Activated CD4-positive, alpha-beta T cell treated with anti-CD3 and anti-CD28 coated beads for 1 hour (primary cell): ENCODE measurements at places on chromosomes 3 and 15.

- no peak for DNase-seq
Measured at GRCh38 chr15:37572401-37572800, 362.0 kb upstream of the TMCO5A start.

GRCh38 chr15:77557564-77557963 lies 75.1 kb downstream of the LINGO1 start:
- DNase-seq: no peak

- no peak for DNase-seq
Measured at GRCh38 chr3:133973249-133973980, 56.3 kb downstream of the SLCO2A1 start.

DNA sequence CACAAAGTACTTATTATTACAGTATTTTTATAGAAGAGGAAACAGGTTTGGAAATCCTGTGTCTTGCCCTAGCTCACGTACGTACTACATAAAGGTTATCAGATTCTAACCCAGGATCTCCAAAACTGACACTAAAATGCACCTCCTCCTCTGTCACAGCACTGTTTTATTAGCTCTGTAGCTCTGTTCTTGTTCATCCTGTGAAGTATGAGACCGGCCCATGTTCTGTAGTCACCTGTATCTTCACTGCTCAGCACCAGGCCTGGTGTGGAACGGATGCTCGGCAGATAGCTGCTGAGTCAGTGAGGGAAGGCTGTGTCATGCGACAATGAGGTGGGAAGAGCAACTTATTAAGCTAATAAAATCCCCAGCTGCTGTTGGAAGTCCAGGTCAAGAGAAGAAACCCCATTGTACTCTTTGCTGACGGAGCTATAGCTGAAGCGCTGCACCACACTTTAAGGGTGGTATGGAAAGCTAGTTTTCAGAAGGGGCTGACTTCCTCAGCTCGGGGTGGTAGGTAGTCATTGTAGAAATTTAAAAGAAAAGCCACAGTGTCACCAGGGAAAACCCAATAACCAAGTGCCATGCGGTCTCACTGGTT lies 22.8 kb downstream of the BCL2A1 start:
- DNase-seq: no peak

- DNase-seq: no peak
Measured at GRCh38 chr3:177385186-177385585, 187.9 kb upstream of the TBL1XR1 start.

DNA sequence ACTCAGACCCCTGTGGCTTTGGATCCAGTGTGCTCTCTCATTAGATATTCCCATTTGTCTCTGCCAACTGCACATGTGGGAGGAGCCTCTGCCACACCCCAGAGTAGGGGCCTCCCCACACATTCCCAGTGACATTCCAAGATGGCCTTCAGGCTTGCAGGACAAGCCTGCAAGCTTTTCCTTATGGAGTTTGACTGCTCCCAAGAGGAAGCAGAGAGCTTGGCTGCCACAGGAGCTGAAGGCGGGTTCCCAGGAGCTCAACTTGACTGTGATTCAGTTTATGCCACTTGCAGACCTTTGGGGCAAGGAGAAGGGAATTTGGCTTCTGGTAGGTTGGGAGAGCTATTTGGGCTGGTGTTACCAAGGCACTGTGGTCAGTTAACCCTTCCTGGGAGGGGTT lies 22.5 kb upstream of the EPHB1 start:
- no peak for DNase-seq

GRCh38 chr3:53192608-53193007 lies 31.6 kb downstream of the PRKCD start:
- DNase-seq: no peak

- no peak for DNase-seq
Measured at GRCh38 chr3:170180079-170180907, 1.2 kb downstream of the PHC3 start.

- DNase-seq: no peak
Measured at GRCh38 chr3:149701977-149702350, 44.1 kb upstream of the WWTR1 start.

- no peak for DNase-seq
Measured at GRCh38 chr15:81595752-81596151, 221.7 kb upstream of the TMC3 start.

- no peak for DNase-seq
Measured at GRCh38 chr3:133491481-133492059, 81.9 kb upstream of the CDV3 start.

GRCh38 chr3:150129166-150129565 lies 158.5 kb upstream of the PFN2 start:
- no peak for DNase-seq

GRCh38 chr15:41756198-41756597 lies 18.1 kb upstream of the MAPKBP1 start:
- DNase-seq: no peak

- DNase-seq: no peak
Measured at GRCh38 chr15:99604865-99605264, 39.1 kb downstream of the MEF2A start.

GRCh38 chr3:182165234-182165633 lies 453.5 kb downstream of the SOX2 start:
- no peak for DNase-seq

GRCh38 chr3:186869253-186870100 lies 27.0 kb downstream of the ADIPOQ start:
- no peak for DNase-seq

- no peak for DNase-seq
Measured at GRCh38 chr3:46892285-46893145, 15.0 kb downstream of the PTH1R start.

- DNase-seq: no peak
Measured at GRCh38 chr3:123338620-123339061, 110.2 kb downstream of the ADCY5 start.

DNA sequence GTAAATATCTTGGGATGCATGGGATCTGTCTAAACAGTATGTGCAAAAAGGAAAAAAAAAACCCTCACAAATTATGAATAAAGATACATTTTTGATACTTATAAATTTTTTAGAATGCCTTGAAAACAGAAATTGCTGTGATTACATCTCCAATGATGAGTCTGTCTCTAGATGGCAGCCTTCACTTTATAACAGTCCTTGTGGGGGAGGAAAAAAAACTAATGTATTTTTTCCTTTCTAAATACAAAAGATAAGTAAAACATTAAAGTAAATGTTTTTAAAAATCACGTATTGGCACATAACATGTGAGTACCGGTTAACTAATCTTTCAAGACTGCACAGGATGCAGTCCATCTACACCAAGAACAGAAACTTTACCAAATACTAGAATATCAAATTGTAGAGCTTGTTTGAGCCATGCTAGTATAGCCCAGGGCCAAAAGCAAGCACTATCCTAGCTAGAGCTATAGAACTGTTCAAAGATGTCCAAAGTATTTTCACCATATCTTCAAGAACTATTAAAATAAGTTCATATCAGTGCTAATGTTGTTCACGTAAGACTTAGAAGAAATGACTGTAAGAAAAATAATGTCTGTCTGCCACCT lies 206.4 kb downstream of the STAG1 start:
- DNase-seq: no peak

GRCh38 chr15:56659197-56659596 lies 74.1 kb downstream of the ZNF280D start:
- DNase-seq: no peak

DNA sequence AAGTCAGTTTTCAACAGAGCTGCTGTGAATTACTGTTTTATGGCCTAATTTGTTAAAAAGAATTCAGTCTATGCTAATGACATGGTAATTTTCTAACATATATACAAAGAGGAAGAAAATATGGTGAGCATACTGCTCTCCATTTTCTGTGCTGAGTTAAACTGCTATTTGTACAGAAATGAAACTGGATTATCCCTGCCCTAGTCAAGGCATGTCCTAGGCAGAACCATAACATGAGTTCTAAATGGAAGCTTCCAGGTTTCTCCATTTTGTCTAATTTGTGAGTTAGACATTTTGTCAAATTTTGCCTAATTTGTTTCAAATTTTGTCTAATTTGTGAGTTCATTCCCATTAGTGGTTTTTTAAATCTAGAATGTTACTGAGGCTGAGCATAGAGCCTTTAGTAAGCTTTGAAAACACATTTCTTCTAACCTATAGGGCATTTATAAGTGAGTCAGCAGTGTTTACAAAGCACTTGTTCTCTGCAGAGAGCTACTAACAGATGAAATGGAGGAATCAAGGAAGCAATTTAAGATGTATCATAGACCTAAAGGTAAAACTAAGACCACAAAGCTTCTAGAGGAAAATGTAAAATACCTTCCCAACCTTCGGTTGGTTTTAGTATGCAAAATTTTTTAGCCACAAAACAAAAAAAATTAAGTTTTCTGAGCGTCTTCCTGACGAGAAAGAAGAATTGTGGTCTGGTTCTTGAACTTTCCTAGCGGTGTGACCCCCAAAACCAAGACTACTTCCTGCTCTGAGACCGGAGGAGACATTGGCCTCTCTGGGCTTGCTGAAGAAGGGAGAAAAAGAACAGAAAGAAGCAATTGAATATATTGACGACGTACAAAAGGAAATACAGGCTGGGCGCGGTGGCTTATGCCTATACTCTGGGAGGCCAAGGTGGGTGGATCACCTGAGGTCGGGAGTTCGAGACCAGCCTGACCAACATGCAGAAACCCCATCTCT lies 9.8 kb downstream of the P2RY14 start:
- DNase-seq: no peak

DNA sequence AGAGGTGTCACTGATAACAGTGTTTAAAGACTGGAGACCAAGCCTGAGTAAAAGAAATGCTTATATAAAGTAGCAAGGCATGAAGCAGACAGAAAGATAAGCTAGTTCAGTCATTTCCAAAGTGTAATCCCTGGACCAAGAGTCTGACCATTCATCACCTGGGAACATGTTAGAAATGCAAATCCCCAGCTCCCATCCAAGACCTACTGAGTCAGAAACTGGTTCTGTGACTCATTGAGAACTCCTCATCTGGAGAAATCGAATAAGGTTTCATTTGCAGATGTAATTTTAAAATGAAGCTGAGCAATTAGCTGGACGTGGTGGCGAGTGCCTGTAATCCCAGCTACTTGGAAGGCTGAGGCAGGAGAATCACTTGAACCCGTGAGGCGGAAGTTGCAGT lies 473.9 kb upstream of the UBE2E2 start:
- DNase-seq: no peak

DNA sequence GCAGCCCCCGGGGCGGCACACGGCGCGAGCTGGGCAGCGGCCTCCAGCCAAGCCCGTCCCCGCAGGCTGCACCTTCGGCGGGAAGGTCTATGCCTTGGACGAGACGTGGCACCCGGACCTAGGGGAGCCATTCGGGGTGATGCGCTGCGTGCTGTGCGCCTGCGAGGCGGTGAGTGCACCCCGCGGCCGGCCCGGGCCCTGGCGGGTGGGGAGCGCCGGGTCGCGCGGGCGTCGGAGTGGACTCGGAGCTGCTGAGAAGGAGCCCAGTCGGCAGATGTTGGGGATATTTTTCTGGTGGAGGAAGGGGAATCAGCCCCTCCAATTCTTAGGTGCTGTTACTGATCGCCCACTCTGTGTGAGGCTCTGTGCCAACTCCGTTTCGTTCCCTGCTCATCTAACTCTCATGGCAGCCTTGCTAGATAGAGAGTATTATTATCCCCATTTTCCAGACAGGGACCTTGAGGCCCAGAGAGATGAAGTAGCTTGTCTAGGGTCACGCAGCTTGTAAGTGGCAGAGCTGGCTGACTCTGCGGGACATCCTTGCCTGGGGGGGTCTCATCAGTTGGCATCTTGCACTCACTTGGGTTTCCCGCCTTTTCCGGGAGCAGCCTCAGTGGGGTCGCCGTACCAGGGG lies 890 bp downstream of the CHRD start:
- DNase-seq: no peak

DNA sequence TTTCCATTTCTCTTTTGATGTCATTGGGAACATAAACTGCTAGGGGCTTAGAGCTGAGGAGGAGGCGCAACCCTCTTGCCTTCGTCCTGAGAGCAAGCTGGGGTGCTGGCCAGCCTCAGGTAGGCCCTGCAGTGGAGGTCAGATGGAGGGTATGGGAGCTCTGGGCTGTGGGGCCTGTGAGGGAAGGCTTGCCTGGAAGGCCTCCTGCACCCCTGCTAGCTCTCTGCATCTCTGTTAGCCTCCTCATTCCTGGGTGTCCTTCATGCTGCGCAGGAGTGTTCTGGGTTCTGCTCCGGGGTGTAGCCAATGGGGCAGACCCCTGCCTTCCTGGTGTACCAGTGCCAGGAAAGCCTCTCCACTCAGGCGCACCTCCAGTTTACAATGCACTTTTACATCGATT lies 11.8 kb downstream of the GP5 start:
- no peak for DNase-seq

DNA sequence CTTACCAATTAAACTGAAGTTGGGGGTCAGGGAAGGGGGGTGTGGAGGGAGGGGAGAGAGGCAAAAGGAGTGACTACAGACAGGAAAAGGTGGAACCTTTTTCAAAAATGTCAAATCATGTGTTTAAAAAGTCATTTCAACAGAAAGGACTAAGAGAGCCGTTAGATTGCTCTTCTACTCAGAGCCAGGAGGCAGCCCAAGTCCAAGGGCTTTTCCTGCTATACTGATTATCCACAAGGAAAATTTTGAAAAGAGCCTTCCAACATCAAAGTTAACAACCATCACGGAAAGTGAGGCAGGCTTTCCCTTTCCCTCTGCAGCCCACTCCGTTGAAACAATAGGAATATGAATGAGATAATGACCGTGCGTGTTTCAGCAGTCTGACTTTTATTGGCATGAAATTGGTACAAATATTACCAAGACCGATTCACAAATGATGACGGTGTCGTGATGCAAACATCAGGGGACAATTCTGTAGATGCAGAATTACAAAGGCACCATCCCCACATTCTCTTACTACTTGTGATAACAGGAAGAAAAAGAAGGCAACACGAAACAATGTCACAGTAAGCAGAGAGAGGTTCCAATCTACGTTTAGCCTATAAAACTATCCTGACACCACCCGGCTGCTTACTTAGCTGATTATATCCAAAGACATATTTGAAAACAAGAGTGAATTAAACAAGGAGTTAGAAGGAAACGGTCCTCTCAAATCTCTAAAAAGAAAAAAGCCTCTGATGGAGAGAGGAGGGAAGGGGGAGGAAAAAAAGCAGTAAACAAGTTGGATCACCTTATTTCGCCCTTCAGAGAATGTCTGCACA lies 453.7 kb downstream of the FOXP1 start:
- DNase-seq: no peak

GRCh38 chr3:23435318-23435717 lies 232.2 kb downstream of the UBE2E2 start:
- DNase-seq: no peak

- DNase-seq: no peak
Measured at GRCh38 chr3:51243924-51244323, 141.2 kb upstream of the MANF start.

DNA sequence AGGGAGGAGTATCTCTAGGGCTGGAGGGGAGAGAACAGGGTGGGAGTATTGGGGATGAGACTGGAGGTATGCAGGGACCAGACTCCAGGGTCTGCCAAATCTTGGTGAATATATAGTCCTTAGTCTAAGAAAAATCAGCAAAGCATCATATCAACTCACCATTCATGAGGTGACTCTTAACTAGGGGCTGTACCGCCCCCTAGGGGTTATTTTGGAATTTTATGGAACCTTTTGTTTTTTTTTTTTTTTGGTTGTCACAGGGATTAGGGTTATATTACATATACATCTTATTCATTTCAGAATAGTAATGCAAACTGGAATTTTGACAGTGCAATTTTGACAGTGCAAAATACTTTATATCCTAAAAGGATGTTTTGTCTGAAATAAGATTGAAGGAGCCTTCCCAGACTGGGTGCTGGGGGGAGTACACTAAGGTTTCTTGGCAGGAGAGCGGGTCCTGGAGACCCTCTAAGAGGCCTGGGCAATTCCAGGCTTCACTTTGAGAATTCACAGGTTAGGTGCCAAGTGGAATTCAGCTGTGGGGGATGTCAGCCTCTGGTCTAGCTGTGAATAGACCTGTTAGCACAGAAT lies 7.5 kb downstream of the CMTM7 start:
- DNase-seq: no peak

- no peak for DNase-seq
Measured at GRCh38 chr3:190673148-190673547, 159.3 kb downstream of the IL1RAP start.
